ENCODE measurements at places on chromosomes 4 and X. TPM values are rescaled to one million over a fixed set of nuclear protein-coding genes. Genes with fewer than 3 reads are reported as not detected.

- peak; percentile 28 for DNase-seq
These were observed 112.9 kb upstream of the AGA start for GRCh38 chr4:177555007-177555574.

The EGFL6 gene
- total RNA-seq: not detected

GRCh38 chrX:134551376-134552048 lies 91.5 kb downstream of the HPRT1 start:
- no peak for DNase-seq

DNA sequence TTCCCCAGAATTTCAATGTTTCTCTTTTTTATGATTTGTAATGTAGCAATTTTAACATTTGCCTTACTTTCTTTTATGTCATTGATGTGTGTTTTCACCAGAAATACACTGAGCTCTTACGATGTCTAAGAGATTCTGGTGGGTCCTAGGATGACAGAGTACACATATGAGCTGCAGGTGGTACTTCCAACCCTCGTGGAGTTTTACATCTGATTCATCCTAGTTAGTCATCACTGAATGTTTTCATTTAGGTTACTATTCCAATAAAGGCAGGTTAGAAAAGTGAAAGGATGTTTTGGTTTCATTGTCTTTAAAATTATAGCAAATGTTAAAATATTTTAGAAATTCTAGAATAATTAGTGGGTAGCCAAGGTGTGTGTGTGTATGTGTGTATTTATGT lies 605.9 kb downstream of the ADGRL3 start:
- no peak for DNase-seq

DNA sequence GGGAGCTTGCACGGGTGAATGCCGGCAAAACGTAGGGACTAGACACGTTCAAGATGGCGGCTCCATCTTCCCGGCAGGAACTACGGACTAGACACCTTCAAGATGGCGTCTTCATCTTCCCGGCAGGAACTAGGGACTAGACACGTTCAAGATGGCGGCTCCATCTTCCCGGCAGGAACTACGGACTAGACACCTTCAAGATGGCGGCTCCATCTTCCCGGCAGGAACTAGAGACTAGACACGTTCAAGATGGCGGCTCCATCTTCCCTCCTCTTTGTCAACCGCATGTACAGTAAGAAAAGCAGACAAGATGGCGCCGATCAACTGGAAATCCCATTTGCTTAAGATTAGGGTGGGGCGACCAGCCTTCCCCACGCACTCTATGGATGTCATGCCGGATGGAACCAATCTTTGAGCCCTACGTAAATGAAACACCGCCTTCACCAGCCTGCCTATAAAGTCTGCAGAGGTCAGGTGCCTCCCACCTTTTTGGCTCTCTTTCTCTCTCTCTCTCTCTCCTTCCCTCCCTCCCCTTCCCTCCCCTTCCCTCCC lies 222.4 kb downstream of the CRLF2 start:
- DNase-seq: peak; percentile 84

GRCh38 chr4:17511509-17511949 lies 361 bp downstream of the QDPR start:
- peak; percentile 63 for DNase-seq

- no peak for DNase-seq
These were observed 226.7 kb upstream of the MAD2L1 start for GRCh38 chr4:120293341-120293740.

The MTMR1 gene
- total RNA-seq: 15.1 TPM

The ADAMTS3 gene
- total RNA-seq: 0.68 TPM

The ARL9 gene
- total RNA-seq: not detected

- DNase-seq: no peak
These were observed 384.6 kb downstream of the DTHD1 start for GRCh38 chr4:36665985-36666527.

The N4BP2 gene
- 8.9 TPM for total RNA-seq

DNA sequence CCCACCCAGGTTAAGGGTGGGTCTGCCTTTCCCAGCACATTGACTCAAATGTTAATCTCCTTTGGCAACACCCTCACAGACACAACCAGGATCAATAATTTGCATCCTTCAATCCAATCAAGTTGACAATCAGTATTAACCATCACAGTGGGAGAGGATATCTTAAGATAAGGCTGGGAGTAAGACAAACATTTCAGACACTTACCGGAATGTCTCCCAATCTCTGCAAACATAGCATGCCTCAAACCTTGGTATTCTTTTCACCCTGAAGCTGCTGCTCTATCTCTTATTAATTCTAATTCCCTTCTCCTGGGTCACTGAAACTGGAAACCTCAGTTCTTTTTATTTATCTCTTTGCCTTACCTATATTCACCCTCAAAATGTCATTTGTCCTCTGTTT lies 19.0 kb upstream of the TAPT1 start:
- no peak for DNase-seq

DNA sequence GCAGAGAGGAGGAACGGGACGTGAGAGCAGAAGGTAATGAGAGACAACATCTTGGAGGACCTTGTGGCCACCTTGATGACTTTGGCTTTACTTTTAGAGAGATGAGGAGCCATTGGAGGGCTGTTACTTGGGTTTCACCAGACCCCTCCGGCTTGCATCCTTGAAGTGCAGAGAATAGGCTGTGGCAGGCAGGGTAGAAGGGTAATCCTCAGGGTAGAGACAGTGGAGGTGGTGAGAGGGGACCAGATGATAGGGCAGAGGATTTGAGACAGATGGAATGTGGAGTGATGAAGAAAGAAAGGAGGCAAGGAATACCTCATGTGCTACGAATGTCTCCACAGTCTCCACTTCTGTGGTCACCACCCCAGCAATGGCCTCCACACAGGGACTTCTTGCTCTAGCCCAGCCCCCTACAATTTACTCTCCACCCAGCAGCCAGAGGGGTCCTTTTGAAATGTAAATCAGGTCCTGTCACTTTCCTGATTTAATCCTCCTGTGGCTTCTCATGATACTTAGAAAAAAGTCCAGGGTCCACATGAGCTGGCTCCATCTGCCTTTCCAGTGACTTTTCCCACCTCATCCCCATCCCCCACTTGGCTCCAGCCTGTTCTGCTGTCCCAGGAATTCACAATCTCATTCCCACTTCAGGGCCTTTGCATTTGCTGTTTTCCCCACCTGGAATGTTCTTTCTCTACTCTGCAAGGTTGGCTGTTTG lies 115.0 kb downstream of the PJA1 start:
- no peak for DNase-seq

- peak; percentile 8 for DNase-seq
These were observed 67.0 kb downstream of the SEL1L3 start for GRCh38 chr4:25795566-25796454.

The FMR1NB gene
- not detected for total RNA-seq

The USP27X gene
- 3.7 TPM for total RNA-seq

The AVPR2 gene
- total RNA-seq: 4.7 TPM

DNA sequence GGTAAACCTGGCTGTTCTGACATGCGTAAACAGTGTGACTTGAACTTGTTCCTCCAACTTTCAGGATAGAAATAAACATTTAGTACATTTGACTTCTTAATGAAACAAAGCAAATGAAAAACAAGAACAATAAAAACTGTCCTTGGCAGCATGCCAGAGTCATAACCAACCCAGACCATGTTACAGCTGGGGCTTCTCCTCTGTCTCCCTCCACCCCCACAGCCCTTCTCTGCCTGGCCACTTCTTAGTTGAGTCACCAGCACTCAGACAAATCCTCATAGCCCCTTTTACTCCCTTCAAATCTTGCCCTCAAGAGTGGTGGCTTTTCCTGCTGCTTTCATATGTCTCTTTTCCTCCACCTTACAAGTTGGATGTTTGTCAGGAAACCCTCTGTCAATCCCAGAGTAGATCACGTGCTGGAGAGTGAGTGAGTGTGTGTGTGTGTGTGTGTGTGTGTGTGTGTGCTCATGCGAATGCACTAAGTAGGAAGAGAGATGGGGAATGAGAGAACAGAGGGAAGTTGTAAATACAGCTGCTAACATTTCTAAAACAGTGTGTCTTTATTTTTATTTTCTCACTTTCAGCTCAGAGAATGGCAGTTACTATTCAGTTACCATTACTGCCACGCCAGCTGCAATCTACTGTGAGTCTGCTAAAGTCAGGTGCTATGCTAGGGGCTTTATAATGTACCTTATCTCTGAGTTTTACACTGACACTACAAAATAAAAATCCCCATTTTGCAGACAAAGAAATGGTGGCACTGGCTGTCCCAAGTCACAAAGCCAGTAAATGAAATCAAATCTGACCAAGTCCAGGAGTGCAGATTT lies 15.0 kb downstream of the SCARB2 start:
- peak; percentile 92 for DNase-seq

DNA sequence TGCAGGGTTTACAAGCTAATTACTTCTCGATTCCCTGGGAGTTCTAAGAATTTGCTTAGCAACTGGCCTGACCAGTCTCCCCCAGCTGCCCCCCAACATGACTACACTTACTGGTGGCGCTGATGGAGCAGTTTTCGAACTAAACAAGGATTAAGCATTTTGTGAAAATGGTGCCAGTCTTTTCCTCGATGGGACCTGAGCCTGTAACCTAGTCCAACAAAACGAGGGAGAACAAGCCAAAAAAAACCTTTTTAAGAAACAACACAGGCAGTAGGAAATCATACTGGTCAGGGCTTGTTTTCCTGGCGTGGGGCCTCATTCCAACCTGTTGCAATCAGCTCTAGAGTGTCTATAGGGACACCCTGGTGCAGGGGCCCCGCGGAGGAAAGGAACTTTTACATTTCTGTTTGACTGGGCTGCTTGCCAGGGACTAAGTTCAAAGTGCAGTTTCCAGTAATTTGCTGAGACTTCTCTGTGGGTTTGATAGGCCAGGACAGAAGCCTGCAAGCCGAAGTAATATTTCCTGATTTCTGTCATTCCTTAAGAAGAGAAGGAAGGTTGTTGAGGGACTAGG lies 158.7 kb downstream of the SPRY1 start:
- peak; percentile 93 for DNase-seq

DNA sequence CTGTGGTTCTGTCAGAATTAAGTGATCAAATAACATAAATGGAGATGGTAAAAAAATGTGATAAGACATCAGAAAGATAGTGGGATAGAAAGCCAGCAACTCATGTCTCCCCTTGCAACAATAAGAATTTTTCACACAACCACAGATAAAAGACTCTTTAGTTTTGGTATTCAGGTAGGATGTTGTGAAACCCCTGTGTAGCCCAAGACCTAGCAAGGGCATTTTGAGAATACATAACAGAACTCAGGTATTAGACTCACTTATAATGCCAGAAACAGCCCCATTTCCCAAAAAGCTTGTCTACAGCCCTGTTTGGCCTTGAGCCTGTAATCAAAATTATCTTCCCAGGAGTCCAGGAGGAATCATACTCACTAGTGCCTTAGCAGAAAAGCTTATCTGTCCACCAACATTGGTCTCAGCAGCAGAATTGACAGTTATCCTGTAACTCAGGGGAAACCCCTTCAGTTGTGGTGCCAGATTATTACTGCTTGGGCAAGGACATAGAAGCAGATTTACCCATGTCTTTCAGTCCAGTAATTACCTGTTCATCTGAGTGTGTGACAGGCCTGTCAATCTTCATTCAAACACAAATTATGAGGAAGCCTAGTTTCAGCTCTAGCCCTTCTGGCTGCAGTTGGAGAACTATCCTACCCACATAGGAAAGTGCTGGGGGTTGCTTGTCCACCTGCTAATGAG lies 41.0 kb upstream of the UGT2B17 start:
- no peak for DNase-seq

DNA sequence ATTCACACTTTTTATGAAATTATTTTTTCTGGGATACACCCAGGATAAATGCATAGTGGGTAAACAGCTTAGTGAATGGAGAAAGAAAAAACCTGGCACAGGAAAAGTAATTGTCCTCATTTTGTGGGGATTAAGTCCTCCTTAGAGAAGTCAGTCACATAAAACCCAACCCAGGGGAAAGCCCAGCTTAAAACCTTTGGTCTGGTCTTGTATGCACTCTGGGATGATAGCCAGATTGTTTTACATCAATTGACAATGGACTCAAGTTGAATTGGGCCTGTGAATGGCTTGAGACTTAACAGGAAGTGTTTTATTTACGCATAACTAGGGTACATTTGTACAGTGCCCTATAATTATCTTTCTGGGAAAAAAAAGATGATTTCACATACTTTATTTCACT lies 561.3 kb upstream of the GRIA3 start:
- DNase-seq: no peak

The RNF128 gene
- 0.17 TPM for total RNA-seq

GRCh38 chr4:185713731-185714130 lies 98.3 kb downstream of the SORBS2 start:
- DNase-seq: no peak

The ADH1A gene
- not detected for total RNA-seq

The AMTN gene
- not detected for total RNA-seq

The CPZ gene
- total RNA-seq: not detected
